ENCODE measurements at places on chromosomes 1 and 21.
A peak's percentile ranks its signal among the peaks of the same experiment; 100 is the strongest.

DNA sequence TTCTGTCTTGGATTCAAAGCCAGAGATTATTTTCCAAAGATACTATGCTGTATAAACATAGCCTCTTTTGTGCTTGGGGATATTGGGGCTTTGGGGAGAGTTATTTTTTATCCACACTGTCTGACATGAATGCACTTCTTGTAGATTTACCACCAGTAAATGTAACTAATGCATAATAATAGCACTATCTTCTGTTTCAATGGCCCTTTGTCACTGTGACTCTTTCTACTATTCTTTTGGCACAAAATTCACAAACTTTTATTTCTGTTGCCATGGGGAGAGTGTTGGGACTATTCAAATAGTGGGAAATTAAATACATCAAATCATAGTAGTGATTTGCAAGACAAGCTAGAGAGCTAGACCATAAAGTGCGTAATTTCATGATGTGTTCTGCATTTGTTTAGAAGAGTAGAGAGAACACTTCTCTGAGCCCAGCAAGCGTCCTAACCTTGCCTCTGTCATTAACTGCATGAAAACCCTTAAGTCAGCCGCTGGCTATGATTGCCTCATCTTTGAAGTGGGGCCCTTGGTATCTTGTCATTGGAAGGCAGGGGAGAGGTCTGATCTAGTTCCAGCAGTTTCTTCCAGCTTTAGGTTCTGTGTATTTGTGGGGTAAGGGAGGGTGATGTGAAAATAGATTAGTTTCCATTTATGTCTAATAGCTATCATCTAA, 154.4 kb downstream of the HHAT start:
- no peak for DNase-seq

GRCh38 chr1:83931658-83932253, 67.2 kb downstream of the TTLL7 start:
- DNase-seq: peak; percentile 52

GRCh38 chr1:235056937-235057336, 71.7 kb downstream of the TOMM20 start:
- DNase-seq: peak; percentile 41

DNA sequence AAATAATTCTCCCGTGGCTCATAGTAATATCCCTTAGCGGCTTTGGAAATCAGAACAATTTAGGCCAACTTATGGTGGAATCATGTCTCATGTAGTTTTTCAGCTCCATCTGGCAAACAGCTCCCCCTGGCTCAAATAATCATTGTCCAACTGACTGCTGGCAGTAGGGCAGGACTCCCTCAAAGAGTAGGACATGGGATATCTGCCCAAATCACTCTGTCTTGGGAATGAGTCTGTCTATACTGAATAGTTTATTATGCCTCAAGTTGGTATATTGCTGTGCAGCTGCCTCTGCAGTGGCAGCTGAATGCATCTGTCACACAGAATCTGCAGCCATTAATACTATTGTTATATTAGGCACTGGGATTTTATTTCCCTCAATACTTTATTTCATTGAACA, 255.7 kb downstream of the COL11A1 start:
- DNase-seq: no peak

DNA sequence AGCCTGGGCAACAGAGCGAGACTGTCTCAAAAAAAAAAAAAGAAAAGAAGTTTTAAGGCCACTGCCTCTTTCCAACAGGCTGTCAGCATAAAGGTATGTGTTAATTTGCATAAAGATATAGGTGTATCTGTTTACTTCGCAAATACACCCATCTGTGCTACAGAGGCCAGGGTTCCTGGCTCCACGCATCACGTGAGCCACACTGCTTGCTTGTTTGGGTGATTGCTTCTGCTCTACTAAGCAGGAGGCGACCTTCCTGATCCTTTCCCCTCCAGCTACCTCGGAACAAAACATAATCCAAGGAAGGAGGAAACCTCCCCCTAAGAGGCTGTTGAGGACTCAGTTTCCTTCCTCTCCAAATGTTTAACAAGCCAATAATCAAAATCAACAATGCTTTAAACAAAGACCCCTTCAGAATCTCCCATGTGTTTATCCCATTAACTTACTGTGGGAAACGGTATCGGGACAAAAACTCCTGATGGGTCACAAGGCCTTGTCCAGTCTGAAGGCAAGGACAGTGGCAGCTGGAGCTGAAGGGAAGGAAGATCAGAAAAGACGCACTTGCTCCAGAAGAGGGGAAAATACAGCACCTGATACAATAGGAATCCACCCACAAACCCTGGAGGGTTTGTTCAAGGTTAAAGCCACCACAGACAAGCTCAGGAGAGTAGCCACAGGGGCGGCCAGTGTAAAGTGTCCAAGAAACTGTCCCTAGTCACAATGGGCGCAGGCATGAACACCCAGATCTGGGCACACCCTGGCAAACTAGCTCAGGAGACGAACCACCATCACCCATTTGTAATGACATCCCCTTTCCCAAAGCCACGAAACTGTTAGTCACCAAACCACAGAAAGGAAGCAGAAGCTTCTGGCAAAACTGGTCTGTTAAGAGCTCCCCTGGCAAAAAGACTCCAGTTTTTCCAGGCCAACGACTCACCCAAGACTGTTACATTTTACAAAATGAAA, 17.2 kb downstream of the CTNNBIP1 start:
- DNase-seq: no peak

- DNase-seq: peak; percentile 79
These were observed 39.7 kb downstream of the NME7 start for GRCh38 chr1:169327875-169328274.

DNA sequence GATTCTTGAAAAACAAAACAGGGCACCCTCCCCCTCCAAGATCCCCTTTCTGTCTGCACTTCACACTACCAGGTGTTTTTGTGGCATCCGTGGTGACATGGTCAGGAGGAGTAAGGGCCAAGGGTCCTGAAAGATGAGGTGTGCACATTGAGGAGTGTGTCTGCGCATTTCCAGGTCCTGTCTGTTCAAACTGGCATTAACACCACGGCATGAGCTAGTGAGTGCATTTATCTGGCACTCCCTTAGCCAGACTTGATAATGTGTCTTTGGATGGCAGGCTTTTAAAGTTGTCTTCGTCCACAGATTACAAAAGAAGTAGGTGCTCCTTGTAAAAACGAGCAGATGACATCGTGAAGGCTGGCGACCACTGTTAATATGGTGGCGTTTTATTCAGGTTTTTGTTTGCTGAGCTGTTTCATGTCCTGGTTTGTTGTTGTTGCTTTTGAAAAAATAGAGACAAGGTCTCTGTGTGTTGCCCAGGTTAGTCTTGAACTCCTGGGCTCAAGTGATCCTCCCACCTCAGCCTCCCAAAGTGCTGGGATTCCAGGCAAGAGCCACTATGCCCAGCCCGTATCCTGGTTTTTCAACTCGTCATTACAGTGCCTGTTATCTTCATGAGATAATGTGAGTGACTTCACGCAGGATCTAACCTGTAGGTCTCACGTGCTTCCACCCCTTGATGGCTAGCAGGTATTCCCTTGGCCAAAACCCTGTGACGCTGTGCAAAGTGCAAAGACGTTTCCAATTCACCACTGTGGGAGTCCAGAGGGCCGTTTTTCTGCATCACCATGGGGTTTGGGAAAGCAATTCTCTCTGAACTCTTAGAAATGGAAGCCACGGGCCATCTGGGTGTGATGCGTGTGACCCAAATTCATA, 4.2 kb downstream of the TMEM51 start:
- no peak for DNase-seq

DNA sequence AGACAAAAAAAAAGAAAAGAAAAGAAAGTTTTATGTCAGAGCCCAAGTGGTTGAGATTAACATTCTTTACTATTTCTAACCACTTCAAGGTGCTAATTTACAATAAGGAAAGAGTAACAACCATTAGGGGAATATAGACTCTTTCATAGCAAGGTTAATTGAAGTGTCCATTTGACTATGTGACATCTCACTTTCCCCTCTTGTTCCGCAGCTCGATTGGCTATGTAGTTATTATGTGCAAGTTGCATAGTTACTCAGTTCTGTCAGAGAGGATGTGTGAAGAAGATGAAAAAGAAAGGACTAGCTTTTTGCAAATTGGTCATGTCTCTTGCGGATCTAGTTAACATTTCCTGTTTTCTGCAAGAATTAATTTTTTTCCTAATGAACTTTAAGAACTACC, 273.7 kb downstream of the RGS7 start:
- DNase-seq: no peak

- peak; percentile 67 for DNase-seq
These were observed 12.4 kb upstream of the FAAP20 start for GRCh38 chr1:2206813-2207487.

GRCh38 chr1:211129776-211130175, 4.2 kb downstream of the KCNH1 start:
- no peak for DNase-seq

DNA sequence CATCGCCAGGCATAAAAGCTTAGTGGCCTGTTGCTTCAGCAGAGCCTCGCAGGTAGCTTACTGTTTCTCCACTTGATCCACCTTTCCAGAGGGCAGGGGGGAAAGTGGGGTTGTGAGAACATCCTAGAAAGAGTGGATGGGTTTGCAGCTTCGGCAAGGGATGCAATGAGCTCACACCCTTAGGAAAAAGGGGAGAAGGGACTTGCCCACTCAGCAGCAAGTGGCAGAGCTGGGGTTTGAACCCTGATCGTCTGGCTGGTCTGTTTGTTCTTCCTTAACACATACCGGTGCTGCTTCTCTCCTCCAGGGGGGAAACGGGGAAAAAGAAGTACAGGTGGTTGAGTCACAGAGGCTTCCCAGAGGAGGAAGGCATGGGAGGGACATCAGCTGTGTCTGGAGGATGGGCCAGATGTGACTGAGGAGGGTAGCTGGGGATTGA, 1.0 kb downstream of the TMEM201 start:
- peak; percentile 47 for DNase-seq

DNA sequence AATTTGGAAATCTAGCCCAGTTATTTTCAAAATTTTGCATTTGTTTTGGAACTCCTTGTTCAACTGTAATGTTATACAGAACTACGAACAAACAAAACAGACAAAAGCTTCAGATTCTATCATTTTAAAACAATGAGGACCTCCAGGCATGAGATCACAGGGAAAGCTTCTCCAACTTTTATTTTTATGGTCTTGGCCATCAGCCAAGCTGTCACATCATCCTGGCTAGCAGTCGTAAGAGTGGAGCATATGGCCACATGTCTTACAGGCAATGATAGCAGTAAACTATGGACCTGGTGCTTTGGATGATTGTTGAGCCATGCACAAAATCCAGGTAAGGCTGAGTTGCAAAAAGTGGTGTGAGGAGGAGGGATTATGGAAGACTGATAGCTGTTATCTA, 299.6 kb downstream of the LMX1A start:
- DNase-seq: no peak

GRCh38 chr1:231748760-231749415, 122.3 kb downstream of the DISC1 start:
- DNase-seq: peak; percentile 32

DNA sequence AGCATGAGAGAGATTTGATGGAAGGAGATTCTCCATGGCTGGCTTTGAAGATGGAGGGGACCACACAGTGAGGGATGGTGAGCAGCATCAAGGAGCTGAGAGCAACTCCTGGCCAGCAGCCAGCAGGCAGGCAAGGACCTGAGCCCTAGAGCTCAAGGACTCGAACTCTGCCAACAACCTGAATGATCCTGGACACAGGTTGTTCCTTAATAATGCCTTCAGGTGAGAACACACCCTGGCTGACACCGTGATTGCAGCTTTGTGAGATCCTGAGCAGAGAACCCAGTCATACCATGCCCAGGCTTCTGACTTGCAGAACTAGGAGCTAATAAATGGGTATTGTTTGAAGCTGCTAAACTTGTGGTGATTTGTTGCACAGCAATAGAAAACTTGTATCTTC, 183.1 kb downstream of the LMX1A start:
- DNase-seq: no peak

GRCh38 chr1:19260211-19261138, 8.9 kb downstream of the MRTO4 start:
- peak; percentile 12 for DNase-seq

- peak; percentile 83 for DNase-seq
These were observed at the start of gene RBM11 for GRCh38 chr21:14215971-14216641. Gene RBM11 (plus strand): TSS chr21:14216157. CDS start chr21:14216187, 30 bp downstream.

- no peak for DNase-seq
These were observed 9.8 kb upstream of the OLFML2B start for GRCh38 chr1:162033428-162033827.

- DNase-seq: no peak
These were observed 54.8 kb downstream of the DMAP1 start for GRCh38 chr1:44268054-44268453.

DNA sequence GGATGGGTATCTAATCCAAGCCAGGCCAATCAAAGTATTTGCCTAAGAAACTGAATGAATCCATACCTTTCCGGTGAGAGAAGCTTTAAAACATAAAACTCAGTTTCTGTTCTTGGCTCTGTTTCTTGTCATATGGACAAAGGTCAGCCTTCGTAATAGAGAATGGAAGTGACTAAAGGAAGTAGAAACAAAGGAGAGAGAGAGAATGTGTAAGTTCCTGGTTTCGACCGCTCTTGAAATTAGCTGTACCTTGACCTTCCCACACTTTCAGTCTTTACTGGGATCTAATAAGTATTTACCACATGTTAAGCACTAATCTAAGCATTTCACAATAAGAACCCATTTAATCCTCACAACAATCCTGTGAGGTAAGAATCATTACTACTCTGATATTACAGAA, 19.6 kb upstream of the CLCA4 start:
- DNase-seq: no peak

DNA sequence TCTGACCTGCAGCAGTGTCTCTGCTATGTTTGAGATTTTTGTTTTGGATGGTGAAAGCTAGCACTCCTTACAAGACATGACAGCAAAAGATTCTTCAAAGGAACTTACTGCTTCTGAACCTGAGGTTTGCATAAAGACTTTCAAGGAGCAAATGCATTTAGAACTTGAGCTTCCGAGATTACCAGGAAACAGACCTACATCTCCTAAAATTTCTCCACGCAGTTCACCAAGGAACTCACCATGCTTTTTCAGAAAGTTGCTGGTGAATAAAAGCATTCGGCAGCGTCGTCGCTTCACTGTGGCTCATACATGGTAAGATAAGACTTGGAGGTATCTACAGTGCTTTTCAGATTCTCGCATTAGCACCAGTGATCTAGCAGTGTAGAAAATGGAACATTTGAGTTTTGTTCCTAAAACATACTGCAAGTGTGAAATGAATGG, 200.2 kb downstream of the PDE4B start:
- DNase-seq: no peak

GRCh38 chr21:24294171-24294570, 1313.1 kb downstream of the MRPL39 start:
- DNase-seq: no peak

- DNase-seq: no peak
These were observed 522.5 kb downstream of the PTBP2 start for GRCh38 chr1:97243973-97244560.

GRCh38 chr1:180252638-180253536, 22.8 kb downstream of the LHX4 start:
- DNase-seq: peak; percentile 69

- no peak for DNase-seq
These were observed 55.5 kb downstream of the PLPPR5 start for GRCh38 chr1:98949166-98949565.

GRCh38 chr21:42220138-42220701, 1.3 kb downstream of the ABCG1 start:
- DNase-seq: peak; percentile 82

DNA sequence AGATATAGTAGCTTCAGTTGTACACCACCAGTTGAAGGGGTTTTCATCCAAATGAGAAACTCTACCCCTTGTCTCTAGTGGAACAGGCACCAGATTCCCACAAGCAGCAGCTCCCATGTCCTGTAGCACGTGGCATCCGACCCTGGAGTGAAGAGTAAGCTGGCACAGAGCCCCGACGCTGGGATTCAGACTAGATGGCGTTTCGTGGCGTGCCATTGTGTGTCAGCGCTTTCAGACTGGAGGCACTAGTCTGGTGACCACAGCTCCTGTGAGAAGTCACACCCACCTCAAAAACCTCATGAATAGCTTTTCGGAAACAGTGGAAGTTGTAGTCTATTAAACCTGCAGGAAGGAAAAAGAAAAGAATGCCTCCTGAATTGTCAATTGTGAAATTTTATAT, 20.2 kb downstream of the RRAGC start:
- no peak for DNase-seq

All from erythroblast (primary cell).